Activated naive CD8-positive, alpha-beta T cell treated with anti-CD3 and anti-CD28 coated beads, Interleukin-2, amount 50 U/mL, for 16 hours (primary cell): ENCODE measurements at places on chromosomes 7 and 10.

GRCh38 chr7:26841003-26841739 is 23.2 kb downstream of the SKAP2 start:
- DNase-seq: no peak

GRCh38 chr7:82098414-82098813 is 328.6 kb upstream of the HGF start:
- no peak for DNase-seq

DNA sequence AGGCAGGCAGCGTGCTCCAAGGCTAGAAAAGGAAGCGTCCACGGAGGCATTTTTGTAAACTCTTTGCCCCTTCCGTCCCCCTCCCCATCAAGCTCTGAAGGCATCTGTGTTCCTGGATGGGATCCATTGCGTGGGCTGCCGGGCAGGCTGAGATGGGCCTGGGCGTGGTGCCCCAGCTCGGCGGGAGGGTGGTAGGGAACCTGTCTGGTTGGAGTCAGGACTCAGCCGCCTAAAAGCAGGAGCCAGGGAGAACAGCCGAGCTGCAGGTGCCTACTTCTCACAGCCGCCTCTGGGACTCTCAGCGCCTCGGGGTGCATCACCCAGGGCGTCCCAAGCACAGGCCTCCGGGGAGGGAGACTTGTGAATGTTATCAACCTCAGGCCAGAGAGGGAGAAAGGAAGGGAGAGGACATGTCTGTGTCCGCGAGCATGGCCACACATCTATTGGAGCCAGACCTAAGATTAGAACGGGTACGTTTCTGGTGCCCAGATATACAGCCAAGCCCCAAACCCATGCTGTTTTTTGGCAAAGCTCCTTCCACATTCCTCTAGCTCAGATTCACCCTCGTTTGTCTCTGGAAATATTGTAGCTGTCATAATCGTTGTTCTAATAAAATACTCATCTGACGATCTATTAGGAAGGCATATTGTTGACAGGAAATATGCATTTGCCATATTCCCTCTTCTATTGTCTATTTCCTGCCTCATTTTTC is 48.6 kb upstream of the CTBP2 start:
- no peak for DNase-seq

GRCh38 chr7:38806912-38807311 is 102.1 kb downstream of the VPS41 start:
- DNase-seq: no peak

DNA sequence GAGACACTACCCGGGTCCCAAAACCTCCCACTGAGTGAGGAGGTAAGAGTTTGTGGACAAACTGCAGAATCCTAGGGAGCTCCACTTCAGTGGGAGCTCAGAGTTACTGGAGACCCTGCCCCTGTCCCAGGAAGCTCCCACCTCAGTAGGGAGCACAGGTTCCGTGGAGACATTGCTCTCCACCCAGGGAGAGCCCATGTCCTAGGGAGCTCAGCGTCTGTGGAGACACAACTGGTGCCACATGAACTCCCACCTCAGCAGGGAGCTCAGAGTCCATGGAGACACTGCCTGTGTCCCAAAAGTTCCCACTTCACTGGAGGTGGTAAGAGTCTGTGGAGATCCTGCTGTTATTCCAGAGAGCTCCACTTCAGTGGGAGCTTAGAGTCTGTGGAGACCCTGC is 6.3 kb downstream of the MYO1G start:
- no peak for DNase-seq

- no peak for DNase-seq
Measured at GRCh38 chr7:80335511-80336231, 176.2 kb downstream of the GNAT3 start.

DNA sequence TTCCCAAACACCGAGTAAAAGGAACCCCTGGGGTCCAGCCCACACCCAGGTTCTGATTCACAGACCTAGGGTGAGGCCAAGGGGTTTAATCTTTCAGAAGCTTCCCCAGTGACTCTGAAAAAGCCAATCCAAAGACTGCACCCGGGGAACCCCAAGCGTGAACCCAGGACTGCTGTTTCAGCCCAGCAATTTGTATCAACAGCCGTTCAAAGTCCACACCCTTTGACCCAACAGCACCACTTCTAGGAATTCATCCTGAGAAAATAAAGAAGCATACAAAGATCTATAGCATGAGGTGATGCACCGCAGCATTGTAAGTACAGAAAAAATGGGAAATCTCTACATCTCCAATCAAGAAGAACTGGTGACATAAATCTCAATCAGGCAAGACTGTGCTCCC is 24.4 kb downstream of the DLG5 start:
- no peak for DNase-seq

DNA sequence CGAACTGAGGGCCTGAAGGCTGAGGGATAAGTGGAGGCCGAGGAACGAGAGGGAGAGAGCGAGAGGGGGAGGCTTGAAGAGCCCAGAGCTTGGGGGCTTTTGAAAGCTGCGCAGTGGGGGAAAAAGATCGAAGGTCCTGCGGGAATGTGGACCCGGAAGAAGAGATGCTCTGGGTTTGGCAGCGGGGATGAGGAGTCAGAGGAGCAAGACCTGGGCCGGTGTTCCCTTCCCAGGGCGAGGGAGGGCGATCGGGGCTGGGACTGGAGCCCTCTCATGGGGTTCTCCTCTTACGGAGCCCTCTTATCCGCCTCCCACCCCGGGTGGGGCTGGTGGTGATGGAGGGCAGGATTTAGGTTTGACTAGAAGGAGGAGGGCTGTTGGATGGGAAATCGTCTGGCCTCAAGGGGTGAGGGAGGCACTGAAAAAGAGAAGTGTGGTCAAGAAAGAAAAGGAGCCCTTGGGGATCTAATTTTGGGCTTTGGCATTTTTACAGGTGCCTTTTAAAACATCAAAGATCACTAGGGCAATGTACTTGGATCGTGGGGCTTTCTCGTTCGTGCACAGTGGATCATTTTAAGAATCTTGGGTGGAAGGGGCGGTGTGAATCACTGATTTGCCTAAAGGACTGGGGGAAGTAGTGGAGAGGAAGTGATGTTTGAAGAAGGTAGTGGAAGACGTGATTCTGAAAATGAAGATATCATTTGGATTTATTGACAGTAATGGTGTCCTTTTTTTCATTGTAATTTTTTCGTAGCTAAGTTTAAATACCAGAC is 637 bp downstream of the SAMD8 start:
- DNase-seq: no peak

DNA sequence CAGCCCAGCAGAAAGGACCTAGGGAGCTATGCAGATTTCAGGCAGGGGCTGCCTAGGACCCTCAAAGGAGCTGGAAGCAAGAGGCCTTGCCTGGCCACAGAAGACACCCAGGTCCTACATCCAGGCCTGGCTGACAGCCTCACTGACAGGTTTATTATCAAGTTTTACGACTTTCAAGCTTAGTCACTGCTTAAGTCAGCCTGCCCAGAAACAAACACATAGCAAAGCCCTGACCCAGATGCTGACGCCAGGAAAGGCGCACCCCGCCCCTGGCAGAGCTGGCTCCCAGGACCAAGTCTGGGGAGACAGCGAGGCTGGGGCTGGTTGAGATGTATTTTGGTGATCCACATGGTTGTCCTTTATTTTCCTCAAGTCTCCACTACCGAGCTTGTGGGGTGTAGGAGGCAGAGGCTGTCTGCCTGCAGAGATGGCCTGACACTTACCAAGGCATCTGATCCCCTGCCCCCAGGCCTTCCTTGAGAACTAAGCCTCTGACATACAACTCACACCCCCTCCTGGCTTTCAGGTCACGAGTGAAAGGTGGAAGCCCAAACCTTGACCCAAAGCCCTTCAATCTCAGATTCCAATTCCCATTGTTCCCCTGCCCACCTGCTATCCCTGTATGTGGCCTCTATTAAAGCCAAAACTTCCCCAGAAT is 80.7 kb upstream of the EMX2 start:
- DNase-seq: no peak

DNA sequence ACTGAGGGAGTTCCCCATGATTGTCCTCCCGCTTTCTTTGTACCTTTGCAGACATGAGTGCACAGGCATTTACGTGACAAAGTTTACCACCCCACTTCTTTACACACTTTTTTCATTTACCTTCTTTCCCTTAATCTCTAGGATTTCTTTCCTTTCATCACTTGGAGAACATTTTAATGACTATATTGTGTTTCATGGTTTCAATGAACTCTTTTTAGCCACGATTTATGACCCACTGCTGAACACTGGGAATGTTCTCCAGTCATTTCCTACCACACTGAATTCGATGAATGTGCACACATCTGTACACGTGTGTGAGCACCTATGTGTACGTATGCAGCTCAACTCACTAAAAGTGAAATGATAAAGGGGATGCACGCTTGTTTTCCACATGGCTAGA is 371.7 kb upstream of the IGFBP3 start:
- no peak for DNase-seq

- no peak for DNase-seq
Measured at GRCh38 chr10:49750546-49750945, 11.6 kb downstream of the OGDHL start.
